Right renal cortex interstitium (tissue), 3 donors: ENCODE measurements at places on chromosomes 1 and 21. TPM values are rescaled to one million over a fixed set of nuclear protein-coding genes. Genes with fewer than 3 reads are reported as not detected.

GRCh38 chr1:222991908-222992307 is 151.1 kb downstream of the TLR5 start:
- DNase-seq: no peak

- DNase-seq: no peak
These were observed 8.5 kb downstream of the FBXO2 start for GRCh38 chr1:11645670-11646265.

DNA sequence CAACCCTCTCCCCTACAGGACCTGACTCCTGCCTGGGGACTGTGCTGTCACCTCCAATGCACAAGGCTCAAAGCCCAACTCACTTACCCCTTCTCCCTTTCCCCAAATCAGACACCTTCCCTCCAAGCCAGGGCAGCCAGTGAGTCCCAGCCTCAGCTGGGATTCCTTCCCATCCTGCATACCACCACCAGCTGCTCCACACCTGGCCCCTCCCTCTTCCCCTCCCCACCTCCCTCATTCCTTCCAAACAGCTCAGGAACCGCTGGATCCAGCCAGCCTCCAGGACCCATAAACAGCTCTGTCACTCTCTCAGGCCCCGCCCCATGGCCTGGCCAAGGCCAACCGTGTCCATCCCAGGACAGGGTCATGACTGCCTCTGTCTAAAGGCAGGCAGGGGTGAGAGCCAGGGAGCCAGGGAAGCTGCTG is 41.4 kb downstream of the ACOT7 start:
- no peak for DNase-seq

The MRPS15 gene
- polyA plus RNA-seq: 74.7 TPM
